M059J (cell line): ENCODE measurements at places on chromosomes 3 and 15. TPM values are rescaled to one million over a fixed set of nuclear protein-coding genes. Genes with fewer than 3 reads are reported as not detected.

Gene THRB
- total RNA-seq = 1.3 and 2.0 TPM in 2 replicates

Gene ZKSCAN7
- total RNA-seq = 1.2 and 1.9 TPM in 2 replicates

Gene KLHL6
- total RNA-seq = not detected in 2 replicates

Gene KBTBD13
- not detected in 2 replicates for total RNA-seq

Gene ACTRT3
- 1.7 and 2.9 TPM in 2 replicates for total RNA-seq

Gene GOLGA8G
- total RNA-seq = 0.07 and 0.12 TPM in 2 replicates

Gene ATP13A4
- total RNA-seq = 0.10 TPM in 1 of 2 replicates, not detected in the other

Gene UROC1
- total RNA-seq = 0.02 TPM in 1 of 2 replicates, not detected in the other

Gene ARHGEF26
- total RNA-seq = 4.1 and 5.8 TPM in 2 replicates

Gene EXD1
- not detected in 2 replicates for total RNA-seq

Gene SNX22
- 0.20 and 0.27 TPM in 2 replicates for total RNA-seq

Gene TRIM69
- total RNA-seq = 34.8 and 37.2 TPM in 2 replicates

Gene CCDC9B
- 9.4 and 14.1 TPM in 2 replicates for total RNA-seq

Gene FBXL2
- total RNA-seq = 2.9 and 3.8 TPM in 2 replicates

Gene LDHAL6B
- total RNA-seq = not detected in 2 replicates

Gene OCA2
- total RNA-seq = not detected in 2 replicates

Gene ZBBX
- not detected in 2 replicates for total RNA-seq

Gene WDR93
- total RNA-seq = 0.25 TPM in 1 of 2 replicates, not detected in the other

Gene THAP10
- 4.5 and 6.6 TPM in 2 replicates for total RNA-seq

Gene NUTM1
- total RNA-seq = not detected in 2 replicates

Gene PAQR9
- total RNA-seq = 0.12 and 0.59 TPM in 2 replicates

Gene CYP1A2
- total RNA-seq = not detected in 2 replicates

Gene PSTPIP1
- total RNA-seq = not detected in 2 replicates

Gene KLHL40
- not detected in 2 replicates for total RNA-seq

Gene DHFR2
- 1.9 and 3.2 TPM in 2 replicates for total RNA-seq

Gene SH2D7
- not detected in 2 replicates for total RNA-seq

Gene GRIP2
- total RNA-seq = 6.8 and 7.6 TPM in 2 replicates

Gene CYP11A1
- total RNA-seq = 0.07 and 0.10 TPM in 2 replicates

Gene C3orf85
- not detected in 2 replicates for total RNA-seq
